ENCODE measurements at places on chromosomes 11 and 22.

DNA sequence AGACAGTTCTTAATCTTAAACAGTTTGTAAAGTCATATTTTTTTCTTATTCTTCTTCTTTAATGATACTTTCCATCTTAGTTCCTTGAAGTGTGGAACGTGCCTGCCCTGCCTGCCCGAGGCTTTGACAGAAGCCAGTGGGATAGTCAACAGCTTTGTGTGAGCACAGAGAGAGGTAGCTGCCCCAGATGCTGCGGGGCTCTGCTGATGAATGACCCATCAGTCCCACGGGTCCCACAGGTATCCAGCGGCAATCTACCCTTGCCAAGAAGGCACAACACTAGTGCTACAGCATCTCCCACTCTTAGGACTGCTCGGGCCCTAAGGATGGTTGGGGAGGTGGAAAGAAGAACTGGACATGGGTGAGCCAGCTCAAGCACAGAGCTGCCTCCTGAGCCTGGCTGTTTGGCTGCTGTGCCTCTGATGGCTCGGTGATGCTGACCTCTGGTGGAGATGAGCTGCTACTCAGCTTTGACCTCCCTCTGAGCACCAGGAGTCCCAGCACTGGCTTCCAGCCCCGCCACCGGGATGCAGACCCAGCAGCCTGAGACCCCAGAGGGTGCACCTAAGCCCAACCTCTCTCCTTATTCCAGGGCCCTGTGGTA, 11.8 kb upstream of the APLNR start:
- peak; percentile 49 for DNase-seq

- DNase-seq, result no peak
Observed at GRCh38 chr22:36194971-36195370, 6.6 kb downstream of the APOL4 start.

GRCh38 chr11:44466531-44467205, 98.8 kb upstream of the CD82 start:
- no peak for DNase-seq

- no peak for DNase-seq
Observed at GRCh38 chr11:61630089-61630488, 49.2 kb upstream of the SYT7 start.

DNA sequence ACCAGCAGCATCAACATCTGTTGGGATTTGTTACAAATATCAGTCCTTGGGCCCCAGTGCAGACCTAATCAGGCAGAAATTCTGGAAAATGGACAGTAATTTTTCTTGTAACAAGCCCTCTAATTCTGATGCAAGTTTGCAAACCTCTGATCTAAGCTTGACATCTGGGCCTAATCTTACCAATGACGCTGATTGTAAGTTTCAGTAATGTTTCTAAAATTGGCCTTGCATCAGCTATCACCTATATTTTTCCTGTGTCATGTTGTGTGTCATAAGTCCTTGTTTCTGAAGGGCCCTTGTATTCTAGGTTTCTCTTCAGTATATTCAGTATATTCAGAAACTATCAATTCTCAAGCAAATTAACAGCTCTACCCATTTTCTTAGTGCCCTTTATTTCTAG, 36.4 kb downstream of the ZNF215 start:
- no peak for DNase-seq

DNA sequence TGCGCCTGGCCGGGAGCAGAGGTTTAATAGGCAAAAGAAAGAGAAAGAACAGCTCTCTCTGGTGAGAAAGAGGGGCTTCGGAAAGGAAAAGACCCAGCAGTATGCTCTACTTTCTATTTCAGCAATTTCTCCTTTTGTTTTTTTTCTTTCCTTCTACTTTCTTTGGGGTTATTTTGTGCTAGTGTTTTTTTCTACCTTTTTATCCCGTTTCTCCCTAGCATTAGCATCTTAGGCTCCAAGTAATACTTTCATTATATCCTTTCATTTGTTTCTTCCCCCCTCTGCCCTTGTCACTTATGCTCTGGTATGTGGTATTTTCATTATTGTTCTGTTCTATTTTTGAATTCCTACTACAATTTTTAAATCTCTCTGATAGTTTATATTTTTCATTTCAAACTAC, 4.5 kb downstream of the SNU13 start:
- DNase-seq, result no peak

DNA sequence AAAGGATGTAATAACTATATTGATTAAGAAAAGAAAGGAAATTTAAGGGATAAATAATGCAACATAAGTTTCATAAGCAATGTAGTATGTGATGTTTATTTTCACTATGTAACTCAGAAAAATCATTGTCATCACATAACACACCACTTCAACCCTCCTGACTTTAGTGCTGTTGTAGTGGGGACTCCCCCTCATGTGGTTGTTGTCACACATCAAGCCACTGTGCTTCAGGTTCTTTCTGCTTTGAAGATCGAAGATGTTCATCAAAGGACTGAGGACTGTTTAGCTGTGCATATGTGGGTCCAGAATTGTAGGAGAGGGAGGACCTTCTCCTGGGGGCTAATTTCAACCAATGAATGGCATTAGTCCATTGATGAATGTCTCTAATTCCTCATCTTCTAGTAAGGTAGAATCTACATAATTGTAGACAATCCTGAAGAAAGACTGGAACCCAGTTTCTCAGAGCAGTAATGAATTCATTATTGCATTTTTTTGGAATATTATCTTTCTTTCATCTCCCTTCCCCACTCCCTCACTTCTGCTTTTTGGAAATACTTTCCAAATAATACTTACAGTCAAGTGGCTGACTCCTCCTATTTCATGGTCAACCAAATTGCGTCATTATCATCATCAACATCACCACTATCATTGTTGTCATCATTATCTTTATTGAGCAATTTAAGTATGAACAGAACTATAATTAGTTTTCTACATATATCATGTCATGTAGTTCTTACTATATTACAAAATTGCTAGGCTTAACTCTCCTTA, 9.8 kb upstream of the CARD16 start:
- no peak for DNase-seq

DNA sequence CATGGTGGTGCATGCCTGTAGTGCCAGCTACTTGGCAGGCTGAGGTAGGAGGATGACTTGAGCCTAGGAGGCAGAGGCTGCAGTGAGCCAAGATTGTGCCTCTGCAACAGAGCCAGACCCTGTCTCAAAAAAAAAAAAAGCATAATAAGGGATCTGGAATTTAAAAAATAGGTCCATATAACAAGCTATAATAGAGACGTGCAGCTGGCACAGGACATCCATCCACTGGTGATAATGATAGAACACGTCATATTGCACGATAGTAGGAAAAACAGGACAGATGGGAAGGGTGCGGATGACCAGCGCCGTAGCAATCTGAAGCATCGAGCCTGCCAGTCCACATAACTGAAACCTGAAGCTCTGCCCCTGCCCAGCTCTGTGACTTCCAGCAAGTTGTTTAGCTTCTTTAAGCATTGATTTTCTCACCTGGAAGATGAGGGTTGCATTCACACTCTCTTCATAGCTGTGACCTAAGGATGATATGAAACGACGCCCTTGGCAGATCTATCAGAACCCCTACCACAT, 60.3 kb upstream of the PRODH start:
- DNase-seq, result no peak

- DNase-seq, result no peak
Observed at GRCh38 chr22:26527574-26528465, 15.5 kb upstream of the TFIP11 start.

GRCh38 chr11:27028561-27028965, 12.1 kb upstream of the BBOX1 start:
- DNase-seq, result no peak

GRCh38 chr11:118922745-118923627, 2.7 kb downstream of the BCL9L start:
- DNase-seq, result no peak

GRCh38 chr11:95908826-95909225, 15.1 kb downstream of the MTMR2 start:
- no peak for DNase-seq

DNA sequence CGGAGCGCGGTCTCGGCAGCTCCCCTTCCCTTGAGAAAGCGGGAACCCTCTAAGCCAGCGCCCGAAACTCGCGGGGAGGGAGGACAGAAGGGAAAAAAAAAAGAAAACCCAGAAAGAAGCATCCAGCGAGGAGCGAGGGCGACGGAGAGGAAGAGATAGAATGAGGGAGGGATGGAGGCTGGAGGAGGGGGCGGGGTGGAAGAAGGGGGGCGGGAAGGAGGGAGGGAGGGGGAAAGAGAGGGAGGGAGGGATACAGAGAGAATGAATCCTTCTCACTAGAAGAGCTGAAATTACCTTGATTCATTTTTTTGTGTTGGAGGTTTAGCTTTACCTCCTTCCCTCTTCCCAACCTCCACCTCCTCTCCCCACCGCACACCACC, 19.3 kb upstream of the BDNF start:
- peak; percentile 39 for DNase-seq

DNA sequence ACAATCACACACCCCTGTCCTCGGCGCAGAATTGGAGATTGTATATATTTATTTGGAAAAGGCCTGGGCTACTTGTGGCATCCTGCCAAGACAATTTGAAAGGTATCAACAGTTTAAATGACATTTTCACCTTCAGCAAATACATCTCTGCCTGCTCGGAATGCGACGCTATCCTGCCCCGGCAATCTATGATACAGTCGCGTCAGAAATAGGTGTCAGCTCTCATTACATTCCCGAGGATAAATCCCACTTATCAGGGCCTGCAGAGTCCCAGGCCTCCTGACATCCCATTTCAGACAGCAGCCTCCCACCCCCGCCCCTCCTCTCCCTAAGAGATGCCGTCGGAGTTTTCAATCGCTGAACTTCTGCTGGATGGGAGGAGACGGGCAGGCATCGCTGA, 114.7 kb downstream of the BRD1 start:
- no peak for DNase-seq

- peak; percentile 18 for DNase-seq
Observed at GRCh38 chr11:57116654-57117053, 65.1 kb upstream of the LRRC55 start.

GRCh38 chr11:68934321-68934645, 30.6 kb downstream of the IGHMBP2 start:
- no peak for DNase-seq

GRCh38 chr11:67452141-67452952, at the start of gene GPR152:
GPR152 (minus strand) TSS chr11:67452729; CDS start chr11:67452724, 5 bp downstream.
- no peak for DNase-seq

DNA sequence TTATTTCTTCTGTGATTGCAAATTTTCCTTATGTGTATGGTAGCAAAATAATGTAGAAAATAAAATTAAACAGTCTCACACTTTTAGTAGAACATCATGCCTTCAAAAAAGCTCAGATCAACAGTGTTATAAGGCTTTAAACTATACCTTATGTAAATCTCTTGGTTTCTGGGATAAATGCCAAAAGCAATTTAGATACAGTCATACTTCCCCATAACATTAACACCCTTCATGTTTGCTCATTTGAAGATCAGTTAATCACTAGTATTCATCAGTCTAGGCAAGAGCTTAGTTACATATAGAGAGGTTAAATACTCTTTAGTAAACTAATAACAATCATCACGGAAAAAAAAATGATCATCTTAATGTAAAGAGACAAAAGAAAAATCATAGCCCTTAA, 421.8 kb upstream of the ANO3 start:
- no peak for DNase-seq

GRCh38 chr11:2755071-2755470, 55.3 kb upstream of the KCNQ1OT1 start:
- DNase-seq, result no peak

DNA sequence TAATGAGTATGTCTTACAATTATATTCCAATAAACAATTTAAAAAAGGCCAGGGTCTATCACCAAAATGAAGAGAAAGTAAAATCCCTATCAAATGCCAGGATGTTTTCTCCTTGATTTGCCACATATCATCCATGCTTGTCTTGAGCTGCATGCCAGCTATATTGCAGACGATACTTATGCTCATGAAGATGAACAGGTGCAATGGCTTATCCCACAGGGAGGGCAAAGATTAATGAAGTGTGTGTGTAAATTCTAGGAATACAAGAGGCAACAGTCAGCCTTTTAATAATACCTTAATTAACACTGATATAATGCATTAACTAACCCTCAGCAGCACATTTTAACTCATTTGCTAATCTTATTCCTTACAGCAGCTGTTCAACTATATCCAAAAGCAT, 850.5 kb downstream of the KCNA4 start:
- no peak for DNase-seq

DNA sequence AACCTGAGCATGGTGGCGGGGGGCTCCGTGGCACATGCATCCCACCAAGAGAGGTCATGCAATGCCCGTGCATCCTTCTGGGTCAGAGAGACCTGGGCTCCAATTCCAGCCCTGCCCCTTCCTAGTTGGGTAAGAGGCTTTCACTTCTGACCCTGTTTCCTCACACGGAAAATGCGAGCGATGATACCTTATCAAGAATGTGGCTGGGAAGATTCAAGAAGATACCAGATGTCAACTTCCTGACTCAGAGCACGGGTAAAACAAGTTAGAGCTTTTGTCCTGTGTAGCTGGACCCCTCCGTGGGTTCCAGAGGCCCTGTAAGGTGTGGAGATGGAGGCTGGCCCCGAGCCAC, 8.7 kb upstream of the DGKZ start:
- no peak for DNase-seq

DNA sequence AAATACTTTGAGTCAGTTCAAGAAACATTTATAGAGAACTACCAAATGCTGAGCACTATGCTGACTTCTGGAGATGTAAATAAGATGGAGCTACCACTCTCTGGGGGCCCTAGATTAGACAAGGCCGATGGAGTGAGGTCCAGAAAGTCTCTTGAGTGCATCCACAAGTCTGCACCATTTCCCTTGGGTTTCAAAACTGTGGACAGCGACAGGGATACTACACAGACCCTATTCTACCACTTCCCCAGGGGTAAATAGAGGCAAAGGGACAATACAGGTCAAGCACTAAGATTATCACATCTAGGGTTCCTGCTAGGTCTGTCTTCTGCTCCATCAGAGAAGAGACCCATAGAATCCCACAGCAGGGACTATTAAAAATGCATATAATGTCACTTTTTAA, 183.2 kb downstream of the GRIA4 start:
- no peak for DNase-seq

DNA sequence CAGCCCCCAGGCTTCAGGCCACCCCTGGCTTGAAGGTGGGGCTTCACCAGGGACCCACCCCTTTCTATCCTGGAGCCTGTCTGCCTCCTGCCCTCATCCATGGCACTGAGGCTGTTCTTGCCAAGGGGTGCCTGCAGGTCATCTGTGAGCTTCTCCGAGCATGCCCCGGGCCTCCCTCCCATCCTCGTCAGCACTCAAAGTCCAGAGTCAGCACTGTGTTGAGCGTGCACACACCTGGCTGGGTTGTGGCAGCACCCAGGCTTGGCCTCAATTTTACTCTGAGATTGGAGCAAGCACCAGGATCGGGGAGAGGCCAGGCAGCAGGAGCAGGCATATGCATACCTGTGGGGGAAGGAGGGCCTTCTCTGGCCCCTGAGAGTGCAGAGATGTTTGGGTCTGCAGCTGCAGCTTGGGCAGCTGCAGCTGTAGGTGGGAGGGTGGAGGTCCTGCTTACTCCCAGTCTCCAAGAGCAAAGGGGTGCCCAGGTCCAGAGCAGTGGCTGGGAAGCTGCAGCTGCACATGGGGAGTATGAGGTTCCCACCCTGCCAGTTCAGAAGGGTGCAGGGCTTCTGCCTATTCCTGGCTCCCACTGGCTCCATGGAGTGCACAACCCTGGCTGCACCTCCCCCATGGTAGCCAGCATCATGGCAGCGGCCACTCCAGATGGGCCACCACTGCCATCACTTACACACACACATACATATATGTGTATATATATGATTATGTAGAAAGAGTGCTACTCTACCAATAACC, 488.7 kb downstream of the JRKL start:
- DNase-seq, result no peak
